ENCODE measurements at places on chromosomes 11 and 22.

DNA sequence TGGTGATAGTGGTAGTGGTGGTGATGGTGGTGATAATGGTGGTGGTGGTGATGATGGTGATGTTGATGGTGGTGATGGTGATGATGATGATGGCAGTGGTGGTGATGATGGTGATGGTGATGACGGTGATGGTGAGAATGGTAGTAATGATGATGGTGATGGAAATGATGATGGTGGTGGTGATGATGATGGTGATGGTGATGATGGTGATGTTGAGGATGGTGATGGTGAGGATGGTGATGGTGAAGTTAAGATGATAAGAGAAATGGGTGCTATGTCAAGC is 11.8 kb downstream of the MRGPRG start:
- DNase-seq = no peak

DNA sequence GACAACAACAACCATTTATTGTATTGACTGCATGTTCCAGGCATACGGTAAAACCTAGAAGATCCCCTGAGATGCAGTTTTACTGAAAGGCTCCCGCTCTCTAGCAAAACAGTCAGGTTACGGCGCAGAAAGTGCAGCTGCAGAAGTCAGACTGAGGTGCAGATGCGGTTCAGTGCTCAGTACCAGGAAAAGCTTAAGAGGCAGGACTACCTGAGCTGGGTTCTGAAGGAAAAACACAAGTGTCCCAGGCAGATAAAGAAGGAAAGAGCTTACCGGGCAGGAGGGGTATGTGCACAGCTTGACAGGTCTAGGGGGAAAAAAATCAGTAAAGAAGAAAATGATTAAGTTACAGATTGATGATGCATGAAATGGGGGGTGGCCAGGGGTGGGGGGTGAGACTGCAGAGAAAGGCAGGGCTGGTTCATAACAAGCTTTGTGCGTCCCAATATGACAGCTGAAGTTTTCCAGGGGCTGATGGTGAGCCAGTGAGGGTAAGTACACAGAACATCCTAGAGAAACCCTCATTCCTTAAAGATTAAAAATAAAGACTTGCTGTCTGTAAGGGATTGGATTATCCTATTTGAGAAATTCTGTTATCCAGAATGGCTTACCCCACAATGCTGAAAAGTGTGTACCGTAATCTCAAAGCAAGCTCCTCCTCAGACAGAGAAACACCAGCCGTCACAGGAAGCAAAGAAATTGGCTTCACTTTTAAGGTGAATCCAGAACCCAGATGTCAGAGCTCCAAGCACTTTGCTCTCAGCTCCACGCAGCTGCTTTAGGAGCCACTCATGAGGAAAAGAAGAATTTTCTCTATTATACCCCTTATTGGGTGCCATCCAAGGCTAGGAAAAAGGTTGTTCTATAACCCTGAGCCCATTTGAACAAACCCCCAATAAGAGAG is 11.9 kb downstream of the LARGE1 start:
- no peak for DNase-seq

DNA sequence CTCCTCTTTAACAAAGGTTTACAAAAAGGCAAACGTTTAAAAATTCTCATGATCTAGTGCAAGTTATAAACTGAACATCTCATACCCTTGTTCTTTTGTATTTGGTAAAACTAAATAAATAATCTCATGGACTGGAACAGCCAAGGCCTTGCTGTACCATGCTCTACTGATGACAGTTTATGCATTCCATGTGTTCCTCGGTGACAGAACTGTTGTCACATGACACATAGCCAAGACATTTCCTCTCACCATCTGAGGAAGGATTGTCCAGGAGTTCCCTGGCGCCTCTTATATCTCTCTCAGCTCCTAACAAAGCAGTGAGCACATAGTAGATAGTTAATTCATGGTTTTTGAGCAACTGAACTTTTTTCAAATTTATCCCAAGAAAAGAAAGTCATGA is 12.6 kb downstream of the CCDC83 start:
- no peak for DNase-seq

GRCh38 chr11:68213135-68213515 is at the start of gene KMT5B:
Gene KMT5B (minus strand): TSS chr11:68213296. CDS start chr11:68190076, 23,220 bp downstream.
- DNase-seq = no peak

- no peak for DNase-seq
Measured at GRCh38 chr11:64875369-64876228, 2.8 kb downstream of the EHD1 start.

DNA sequence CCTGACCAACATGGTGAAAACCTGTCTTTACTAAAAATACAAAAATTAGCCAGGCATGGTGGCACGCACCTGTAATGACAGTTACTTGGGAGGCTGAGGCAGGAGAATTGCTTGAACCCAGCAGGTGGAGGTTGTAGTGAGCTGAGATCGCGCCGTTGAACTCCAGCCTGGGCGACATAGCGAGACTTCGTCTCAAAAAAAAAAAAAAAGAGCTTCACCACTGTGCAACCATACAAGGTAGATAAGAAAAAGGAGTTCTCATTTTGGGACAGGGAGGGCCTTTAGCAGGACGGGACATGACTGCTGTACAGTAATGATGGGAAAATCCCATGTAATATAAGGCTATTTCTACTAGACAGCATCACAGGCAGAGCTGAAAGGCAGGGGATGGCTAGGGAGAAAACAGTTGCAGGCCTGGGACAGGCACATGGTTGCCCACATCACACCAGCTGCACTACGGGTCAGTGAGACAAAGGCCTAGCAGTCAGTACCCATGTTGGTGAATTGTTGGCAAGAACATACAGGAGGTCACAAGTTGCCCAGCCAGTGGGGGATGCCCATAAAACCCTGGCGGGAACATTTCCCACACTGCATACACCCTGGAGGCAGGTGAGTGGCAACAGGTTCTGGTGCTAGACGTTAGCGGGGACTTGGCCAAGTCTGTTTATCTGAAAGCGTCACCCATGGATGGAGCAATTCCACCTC is 5.4 kb downstream of the TANGO2 start:
- no peak for DNase-seq

DNA sequence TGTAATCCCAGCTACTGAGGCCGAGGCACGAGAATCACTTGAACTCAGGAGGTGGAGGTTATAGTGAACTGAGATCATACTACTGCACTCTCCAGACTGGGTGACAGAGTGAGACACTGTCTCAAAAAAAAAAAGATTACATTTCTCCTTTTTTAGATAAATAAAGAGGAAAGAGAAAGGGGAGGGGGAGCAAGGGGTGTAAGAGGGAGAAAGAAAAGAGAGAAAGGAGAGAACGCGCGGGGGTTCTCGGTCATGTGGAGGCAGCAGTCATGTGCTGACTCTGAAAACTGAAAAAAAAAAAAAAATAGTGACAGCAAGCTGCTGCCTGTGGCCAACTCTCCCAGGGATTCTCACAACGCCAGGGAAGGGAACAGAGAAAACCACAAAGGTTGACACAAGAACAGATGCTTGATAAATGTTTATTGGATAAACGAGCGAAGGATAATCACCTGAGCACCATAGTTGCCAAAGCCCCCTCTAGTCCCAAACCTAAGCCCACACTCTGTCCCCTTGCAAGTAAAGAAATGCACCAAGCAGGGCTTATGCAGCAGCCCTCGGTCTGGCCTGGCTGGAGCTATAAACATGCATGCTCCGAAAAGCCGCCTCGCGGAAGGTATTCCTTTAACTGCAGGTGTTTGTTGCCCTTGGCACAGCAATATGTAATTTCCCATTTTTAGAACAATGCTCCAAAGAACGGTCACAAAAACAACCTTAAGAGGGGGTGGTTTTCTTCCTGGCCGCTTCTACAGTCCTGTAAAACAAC is 14.5 kb downstream of the SCGB1A1 start:
- no peak for DNase-seq

DNA sequence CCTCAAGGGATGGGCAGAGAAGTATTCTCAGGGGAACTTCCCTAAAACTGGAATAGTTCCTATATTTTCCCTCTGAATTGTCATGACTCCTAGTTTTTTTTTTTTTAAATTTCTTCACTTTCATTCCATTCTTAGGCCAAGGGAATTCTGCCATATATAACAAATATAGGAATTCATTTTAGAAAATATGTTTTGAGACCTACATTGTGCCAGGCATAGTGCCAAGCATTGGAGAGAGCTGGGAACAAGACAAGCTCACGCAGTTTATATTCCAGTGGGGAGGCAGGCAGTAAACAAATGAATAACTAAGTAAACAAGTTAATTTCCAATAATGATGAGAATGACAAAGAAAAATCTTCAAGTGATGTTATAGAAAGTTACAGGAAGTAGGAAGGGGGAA is 2.6 kb upstream of the NPTXR start:
- no peak for DNase-seq

DNA sequence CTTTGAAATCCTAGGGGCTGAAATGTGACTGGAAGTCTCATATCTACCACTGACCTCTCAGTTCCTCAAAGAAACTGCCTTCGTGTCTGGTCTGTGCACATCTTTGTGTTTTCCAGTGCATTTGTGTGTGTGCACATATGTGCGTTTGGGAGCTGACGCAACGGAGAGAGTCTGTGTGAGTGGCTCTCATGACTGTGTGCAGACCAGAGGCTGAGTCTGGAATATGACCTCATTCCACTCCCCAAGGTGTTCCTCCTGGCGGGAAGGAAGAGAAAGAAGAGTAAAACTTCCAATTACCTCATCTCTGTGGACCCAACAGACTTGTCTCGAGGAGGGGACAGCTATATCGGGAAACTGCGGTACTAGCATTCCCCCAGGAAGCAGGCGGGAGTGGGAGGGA is 16.5 kb downstream of the TUB start:
- DNase-seq = no peak
